Activated T-helper 1 cell treated with Interleukin-2 at 50 U/mL for 16 hours (primary cell): ENCODE measurements at places on chromosomes 6 and 20.

DNA sequence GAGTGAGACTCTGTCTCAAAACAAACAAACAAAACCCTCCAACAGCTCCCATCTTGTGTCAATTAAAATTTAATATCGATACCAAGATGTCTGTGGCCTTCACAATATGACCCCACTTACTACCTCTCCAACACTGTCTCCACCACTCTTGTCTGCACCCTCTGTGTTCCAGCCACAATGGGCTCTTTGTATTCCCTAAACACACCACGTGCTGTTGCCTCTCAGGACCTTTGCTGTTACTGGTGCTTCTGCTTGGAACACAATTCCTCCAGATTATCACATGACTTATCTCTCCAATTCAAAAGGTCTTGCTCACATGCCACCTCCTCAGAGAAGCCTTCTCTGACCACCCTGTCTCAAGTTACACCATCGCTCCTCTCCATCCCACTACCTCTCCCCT, 6.0 kb upstream of the HCK start:
- DNase-seq: no peak

DNA sequence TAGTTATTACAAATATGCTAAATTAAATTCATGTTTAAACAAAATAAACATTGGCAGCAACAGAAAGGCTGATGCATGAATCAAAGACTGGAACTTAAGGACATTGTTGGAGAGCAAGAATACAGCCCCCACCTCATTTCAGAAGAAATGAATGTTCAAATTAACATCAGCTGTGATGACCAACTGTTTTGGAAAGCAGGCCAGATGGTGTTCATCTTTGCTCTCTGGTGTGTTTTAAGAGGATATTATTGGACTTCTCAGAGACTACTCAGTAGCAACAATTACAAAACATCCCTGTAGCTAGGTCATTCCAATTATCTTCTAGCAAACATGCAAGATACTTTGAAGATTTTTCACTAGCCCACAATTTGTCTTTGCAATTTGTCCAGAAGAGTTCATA, 118.6 kb upstream of the DOK5 start:
- no peak for DNase-seq

DNA sequence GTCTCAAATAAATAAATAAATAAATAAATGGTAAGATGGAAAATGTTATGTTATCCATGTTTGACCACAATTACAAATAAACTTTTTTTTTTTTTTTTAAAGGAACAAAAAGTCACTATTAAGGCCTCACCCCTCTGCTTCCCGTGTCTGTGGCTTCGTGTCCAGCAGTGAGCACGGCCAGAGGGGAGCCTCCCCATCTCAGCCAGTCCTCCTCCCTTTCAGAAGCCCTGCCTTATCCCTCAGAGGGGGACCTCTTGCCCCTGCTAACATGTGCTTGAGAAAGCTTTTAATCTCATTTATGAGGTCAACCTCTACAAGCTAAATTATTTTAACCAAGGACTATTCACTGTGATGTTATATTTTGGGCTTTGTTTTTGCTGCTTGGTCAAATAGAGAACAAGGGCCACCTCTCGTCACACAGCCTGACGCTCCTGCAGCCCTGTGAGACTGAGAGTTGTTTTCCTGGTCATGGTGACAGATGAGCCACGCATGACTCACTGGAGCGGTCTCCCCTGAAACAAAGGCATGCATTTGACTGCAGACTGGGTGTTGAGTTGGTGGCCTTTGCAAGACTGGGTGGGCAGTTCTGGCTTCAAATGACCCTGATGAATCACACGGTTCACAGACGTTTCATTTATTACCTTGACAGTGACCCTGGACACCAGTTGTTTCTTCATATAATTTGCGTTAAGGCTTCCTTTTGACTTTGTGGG, 131.8 kb downstream of the TIAM2 start:
- no peak for DNase-seq

DNA sequence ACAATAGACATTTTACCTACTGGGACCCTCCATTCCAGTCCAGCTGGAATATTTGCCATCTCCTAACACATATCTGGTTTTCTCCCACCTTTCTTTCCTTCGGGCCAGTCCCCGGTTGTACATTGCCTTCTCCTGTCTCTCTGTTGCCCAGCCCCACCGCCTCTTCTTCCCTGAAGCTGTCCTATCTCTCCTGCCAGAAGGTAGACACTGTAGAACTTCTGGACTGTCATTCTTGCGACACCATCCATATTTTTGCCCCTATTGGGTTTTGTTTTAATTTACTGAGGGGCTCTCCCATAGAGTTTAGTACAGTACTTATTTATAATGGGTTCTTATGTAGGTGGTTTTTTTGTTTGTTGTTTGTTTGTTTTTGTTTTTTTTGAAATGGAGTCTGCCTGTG, 4.9 kb downstream of the PTK7 start:
- no peak for DNase-seq

GRCh38 chr20:4165984-4166725, 150.8 kb upstream of the RNF24 start:
- DNase-seq: no peak

DNA sequence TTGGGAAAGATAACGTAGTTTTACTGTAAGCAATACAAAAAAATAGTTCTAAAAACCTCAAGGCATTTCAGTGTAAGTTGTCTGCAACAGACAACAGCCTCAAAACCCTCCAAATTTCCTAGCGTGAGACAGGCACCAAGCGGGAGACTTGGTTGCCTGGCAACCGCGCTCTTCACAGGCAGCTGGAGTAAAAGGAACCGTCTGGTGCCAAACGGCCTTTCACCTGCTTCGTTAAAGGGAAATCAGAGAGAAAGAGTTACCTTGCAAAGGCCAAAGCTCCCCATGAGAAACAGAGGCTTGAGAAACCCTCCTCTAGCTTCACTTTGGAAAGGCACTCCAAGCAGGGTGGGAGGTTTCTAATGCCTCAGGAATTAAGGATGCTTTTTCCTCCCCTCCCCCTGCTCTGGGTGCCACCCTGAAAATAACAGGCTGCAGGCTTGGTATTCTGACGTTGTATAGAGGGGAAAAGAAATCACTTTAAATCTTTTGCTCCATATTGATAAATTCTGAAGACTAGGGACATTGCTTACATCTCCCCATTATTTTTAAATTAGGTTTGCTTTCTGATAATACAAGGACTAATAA, 129.7 kb upstream of the UFL1 start:
- DNase-seq: no peak

DNA sequence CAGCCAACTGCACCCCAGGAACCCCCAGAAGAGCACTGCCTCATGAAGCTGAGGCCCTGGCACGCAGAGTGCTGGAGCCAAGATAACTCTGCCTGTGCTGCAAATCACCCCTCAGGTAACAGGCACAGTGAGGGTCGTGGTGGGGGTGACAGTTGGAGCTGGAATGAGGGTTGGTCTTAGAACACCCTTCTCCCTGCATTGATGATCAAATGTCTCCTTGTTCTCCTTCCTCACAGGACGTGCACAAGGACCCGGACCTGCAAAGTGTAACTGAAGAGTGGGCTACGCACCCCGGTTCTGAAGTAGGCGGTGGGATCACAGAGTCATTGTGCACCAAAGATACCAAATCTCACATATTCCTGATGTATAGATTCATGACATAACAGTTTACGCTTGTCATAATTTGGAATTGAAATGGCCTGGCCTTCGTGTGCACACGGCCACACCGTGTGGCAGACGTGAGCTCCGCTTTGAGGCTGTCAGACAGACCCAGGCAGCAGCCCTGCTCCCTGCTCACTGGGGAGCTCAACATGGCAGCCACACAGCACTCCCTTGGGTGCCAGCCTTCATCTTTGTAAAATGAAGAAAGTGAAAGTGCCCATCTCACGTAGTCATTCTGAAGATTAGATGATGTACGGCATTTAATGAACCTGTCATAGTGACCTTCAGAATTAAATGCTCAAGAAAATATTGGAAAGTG, 8.8 kb downstream of the THBS2 start:
- no peak for DNase-seq

GRCh38 chr6:85252552-85252951, 197.3 kb upstream of the NT5E start:
- DNase-seq: no peak

DNA sequence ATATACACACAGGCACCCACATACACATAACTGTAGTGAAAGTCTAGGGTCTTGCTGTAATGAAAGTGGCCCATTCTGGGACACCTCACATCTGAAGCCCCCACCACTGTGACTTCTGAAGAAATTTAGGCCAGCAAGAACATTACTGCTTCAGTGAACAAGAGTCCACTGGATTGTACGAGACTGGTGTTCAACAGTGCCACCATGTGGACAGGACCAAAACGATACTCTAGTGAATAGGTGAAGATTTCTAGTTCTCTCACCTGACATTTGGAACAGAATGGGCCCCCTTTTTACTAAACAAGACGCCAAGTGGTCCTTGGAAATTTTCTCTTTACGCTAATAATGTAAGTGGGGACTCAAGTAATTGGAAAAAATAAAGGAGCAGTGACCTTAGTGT, 156.9 kb downstream of the MAFB start:
- DNase-seq: no peak

DNA sequence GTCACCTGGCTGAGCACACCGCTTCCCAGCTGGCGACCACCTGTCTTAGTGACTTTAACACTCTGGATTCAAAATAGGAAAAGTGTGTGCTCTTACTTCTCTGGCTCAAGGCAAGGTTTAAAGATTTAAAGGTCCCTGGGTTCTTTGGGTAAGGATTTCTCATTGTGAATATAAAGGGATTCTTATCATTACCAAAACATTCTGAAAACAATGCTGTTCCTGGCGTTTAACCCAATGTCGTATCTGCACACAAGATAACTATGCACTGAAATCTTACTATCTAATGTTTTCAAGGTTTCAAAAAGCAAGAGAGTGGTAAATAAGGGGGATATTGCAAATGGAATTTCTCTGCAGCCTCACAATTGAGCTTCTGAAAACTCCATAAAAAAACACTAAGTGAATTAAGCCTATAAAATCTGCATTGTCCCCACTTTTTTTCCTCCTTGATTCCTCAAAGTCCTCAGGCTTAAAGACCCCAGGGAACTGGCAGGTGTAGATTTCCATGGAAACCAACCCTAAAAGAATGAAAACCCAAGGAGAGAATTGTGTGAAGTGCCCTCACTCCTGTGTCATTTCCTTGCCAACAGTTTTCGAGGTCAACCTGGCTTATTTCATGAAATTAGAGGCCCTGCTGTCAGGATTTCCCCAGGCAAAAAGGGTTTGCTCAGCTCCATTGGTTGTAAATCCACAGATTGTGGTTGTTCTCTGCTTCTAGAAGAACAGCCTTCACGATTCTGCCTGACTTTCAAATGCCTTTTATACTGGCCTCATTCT, 44.0 kb downstream of the BMP2 start:
- no peak for DNase-seq

DNA sequence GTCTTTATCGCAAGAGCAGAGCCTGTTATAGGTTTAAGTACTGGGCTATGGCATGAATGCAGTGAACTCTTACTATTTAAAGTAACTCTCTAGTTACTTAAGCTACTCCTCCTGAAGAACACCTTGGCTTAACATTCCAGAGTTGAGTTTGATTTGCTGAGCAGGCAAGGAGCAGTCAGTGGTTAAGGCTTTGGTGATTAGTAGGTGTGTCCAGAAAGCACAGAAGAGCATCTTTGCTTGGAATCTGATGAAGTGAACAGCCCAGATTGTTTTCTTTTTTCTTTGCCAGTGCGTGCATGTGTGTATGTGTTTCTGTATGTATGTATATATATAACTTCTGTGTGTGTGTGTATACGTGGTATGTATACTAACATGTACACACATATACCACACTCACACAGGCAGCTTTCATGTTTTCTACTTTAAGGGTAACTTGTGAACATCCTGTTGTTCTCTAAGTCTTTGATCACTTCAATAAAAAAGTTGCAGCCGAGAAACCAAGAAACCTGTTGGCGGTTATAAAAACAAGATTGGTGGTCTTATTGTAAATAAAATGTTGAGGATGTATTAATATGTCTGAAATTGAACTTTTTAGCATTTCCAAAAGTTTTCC, 56.2 kb upstream of the TULP4 start:
- no peak for DNase-seq

DNA sequence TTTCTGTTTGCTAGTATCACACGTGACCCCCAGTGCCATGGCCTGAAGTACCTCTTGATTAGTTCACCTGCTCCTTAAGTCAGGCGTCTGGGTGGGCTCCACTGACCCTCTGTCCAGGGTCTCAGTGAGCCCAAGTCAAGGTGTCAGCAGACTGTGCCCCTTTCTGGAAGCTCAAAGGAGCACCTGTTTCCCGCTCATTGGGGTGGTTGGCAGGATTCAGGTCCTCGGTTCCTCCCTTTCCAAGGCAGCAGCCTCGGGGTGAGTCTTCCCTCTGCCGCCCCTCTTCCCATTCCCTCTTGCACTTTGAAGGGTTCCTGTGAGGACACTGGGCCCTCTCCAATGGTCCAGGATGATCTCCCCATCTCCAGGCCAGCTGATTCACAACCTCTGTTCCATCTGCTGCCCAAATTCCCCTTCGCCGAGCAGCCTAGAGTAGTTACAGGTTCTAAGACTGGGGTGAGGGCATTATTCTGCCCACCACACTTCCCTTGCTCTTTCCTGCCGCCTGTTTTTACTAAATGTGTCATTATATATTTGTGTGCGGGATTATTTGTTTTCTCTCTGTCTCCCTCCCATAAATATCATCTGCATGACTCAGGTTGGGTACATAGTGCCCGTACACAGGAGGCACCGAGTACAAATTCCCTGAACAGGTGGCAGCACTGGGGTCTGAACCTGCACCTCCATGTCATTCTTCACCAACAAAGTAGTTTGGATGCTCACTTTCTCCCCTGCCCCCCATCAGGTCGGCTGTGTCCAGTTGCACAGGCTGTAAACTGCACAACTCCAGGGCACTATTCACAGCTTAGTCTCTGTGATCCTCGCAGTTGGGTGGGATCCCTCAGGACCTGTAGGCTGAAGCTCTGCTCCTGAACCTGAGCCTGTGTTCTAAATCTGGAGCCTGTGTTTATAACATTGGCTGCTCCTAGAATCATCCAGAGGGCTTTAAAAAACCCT, 58.5 kb downstream of the RBM38 start:
- DNase-seq: no peak

DNA sequence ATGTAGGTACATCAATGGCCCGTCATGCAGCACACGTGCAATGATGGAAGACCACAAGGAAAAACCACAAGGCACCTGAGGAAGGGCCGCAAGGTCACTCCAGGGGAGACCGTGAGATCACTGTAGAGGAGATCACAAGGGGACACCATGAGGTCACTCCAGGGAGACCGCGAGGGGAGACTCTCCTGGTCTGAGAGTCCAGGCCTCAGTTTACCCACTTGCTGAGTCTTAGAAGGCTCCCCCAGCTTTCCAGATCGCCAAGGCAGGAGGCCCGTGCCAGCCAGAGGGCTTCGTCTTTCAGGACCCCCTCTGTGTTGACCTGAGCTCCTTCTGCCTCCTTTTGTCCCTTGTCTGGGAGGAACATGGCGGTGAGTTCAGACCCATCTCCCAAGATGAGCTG, 232.2 kb downstream of the ERMARD start:
- no peak for DNase-seq
